ENCODE measurements at places on chromosomes 16 and 17.

GRCh38 chr17:15931394-15931793, 13.5 kb upstream of the ADORA2B start:
- DNase-seq: no peak

DNA sequence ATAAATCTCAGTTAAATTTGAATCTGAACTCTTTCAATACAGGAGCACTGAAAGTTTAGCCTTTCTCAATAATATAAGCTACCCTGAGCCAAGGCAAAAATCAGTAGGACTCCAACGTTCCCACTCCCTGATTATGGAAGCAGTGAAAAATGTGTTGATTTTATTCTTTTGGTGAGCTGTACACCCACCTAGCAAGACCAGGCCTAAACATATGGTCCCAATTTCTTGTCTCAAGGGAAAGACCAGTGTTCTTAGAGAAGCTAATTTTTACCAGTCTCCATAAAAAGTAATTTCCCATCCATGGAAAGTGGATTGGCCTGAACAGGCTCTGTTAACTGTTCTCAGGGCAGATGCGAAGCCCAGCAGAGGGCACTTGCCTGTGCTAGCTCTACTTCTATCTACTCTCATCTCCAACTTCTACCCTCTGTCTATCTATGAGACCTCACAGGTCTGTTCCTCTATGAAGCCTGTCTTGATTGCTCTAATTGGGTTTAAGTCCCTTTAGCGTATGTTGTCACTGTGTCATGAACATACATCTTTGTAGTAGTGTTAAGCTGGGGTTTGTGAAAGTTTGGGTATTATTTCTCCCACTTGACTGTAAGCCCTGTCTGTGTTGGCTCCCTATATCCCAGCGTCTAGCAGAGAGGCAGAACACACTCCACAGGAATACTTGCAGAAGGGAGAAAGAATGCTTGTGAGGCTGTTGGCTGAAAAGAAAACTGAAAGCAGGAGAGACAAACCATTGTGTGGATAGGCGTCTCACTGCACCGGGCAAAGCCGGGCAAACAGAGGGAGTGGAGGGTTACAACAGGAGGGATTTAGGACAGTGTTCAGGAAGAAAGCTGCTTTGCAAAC, 167.1 kb upstream of the MAF start:
- no peak for DNase-seq

- DNase-seq: no peak
These were observed 40.0 kb downstream of the CCDC57 start for GRCh38 chr17:82172486-82173160.

DNA sequence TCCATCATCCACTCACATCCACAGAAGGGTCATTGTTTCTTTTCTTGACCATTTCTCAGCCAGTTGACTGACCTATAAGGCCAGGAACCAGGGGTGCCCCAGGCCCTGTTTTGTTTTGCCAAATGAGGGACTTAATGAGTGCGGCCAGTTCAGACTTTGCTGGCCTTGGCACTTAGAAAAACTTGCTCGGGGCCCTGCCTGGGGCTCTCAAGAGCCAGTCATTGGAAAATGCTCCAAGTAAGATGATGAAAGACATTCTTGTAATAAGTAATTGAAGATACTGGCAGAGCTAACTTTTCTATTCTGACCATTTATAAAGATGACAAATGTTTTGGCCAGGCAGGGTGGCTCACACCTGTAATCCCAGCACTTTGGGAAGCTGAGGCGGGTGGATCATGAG, 29.0 kb upstream of the CLEC18B start:
- no peak for DNase-seq

DNA sequence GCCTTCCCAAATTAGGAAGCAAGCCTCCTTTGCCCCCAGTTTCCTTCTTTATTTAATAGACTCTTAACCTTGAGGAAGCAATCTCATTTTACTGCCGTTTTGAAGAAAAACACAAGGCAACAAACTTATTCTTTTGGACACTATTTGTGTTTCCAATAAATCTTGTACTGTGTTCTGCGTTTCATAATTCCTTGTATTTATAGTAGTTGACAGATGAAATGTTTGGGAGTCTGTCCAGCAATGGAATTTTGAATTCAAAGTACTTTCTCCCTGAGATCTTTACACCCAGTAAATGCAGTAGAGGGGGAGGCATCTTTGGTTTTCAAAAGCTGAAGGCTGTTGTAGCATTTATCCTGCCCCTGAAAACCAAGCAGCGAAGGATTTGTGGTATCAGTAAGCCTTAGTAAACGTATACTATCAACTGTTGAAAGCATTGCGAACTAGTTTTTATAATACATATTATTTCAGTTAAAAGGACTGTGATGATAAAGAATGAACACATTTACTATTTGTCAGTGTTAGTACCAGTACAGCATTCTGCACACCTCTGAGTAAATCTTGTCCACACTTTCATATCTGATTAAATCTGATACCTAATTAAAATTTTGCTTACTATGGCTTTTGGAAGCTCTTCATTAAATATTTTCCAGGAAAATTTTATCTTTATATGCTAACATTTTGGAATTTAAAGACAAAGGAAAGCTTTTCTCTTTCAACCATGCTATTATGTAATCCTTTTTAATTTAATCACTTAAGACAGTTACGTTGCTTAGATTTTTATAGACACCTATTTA, 83.1 kb downstream of the TNRC6C start:
- no peak for DNase-seq

DNA sequence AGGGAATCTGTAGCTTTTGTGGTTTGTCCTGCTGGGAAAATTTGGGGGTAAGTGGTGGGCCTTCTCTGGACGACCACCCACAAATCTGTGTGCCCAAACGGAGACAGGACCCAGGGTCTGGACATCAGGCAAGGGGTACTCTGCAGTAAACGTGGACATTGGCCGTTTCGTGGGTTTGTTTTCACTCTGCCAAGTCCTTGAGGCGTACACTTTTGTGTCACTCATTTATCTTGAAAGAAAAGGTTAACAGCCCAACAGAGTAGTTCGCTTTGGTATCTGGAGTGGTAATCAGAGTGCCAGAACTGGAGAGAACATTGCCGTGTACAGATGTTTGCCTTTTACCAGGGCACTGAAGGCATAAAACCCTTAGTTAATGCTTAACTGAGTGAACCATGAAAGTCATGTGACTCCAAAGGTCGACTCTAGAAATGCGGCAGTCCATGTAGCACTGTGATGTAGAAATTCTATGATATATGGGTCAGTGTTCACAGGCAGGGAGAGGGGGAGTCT, 15.4 kb downstream of the NAA60 start:
- DNase-seq: no peak

DNA sequence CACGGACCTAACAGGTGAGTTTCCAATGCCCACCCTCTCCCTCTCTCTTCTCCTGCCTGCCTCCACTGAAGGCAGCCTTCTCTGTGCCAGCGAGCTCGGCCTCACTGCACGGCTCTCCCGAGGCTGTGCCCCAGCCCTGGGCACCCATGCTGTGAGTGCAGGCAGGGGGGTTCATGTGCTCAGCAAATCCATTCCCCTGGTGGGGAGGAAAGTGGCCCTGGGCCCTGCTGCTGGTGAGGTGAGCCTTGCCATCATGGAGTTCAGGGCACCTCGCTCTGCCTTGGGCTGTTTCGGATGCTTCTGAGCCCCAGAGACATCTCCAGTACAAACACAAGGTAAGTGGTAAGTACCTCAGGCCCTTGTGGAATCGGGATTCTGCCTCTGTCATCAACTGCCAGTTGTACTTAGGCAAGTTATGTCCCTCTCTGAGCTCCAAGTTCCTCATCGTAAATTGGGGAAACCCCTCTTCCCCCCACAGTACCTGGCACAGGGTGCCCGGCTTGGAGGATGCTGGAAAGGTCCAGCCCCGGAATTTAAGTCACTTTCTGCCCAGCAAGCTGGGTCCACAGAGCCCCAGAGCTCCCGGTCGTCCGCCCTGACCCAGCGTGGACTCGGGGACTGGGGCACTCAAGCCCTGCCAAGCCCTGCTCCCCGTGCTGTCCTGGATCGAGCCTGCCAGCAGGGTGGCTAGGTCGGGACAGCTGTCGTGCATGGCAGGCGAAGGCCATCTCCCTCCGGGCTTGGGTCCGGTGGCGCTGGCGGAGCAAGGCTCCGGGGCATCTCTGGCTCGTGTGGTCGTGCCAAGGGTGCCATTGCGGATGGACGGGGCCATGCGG, 684 bp upstream of the NUDT16L1 start:
- no peak for DNase-seq

DNA sequence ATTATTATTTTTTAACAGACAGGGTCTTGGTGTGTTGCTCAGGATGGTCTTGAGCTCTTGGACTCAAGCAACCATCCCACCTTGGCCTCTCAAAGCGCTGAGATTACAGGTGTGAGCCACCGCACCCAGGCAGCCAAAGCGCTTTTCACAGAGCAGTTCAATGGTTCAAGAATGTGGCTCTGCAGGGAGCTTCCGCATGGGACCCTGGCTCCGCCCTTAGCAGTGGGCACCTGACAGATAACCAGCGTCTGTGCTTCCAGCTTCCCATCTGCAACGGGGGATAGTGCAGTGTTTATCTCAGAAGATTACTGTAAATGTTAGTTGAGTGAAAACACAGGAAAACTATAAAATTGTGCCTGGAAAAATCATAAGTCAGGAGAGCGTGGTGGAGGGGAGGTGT, 99.4 kb downstream of the KCNJ12 start:
- DNase-seq: no peak

DNA sequence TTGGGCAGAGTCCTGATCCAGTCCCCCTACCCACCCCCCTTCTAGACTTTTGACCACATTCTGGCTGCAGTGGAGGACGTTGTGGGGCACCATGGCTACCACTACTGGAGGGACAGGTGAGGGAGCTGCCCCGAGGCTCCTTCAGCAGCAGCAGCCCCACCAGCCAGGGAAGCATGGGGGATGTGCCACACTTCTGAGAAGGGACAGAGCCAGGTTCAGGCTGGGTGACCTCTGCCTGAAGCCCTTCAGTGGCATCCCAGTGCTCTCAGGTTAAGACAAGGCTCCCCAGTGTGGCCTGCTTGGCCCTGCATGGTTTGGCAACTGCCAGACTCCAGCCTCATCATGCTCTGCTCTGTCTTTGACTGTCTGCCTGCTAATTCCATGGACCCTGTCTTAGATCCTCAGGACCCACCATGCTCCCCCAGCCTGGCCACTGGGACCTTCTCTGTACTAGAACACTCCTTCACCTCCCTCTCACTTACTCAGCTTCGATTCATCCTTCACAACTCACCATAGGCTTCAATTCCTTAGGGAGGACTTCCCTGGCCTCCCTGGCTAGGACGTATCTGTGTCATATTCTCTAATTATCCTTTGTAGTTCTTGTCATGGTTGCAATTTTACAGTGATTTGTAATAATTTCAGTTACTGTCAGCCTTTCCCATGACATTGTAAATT, 8.8 kb downstream of the SLC9A5 start:
- no peak for DNase-seq

GRCh38 chr16:30914830-30915229, 8.5 kb upstream of the FBXL19 start:
- no peak for DNase-seq

GRCh38 chr16:58511933-58512815, 3.1 kb upstream of the SETD6 start:
- DNase-seq: peak; percentile 43

- no peak for DNase-seq
These were observed 22.4 kb downstream of the CPD start for GRCh38 chr17:30401097-30401496.

- DNase-seq: no peak
These were observed 68.6 kb downstream of the SDK2 start for GRCh38 chr17:73575470-73576221.

DNA sequence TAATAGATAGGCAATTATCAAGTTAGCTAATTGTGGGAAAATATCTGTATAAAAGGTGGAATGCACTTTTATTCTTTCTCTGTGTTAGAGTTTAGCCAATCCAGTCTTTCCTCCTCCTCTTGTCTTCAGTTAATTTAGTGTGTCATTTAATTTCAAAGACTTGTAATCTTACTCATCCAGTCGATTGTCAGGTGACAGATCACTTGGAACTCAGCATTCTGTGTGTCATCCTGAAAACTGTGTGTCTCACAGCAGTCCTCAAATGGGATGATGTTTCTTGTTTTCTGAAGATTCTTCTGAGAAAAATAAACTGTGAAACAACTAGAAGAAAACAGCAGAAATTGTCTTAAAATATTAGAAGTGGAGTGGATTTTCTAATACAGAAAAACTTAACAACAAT, 290 bp upstream of the KRTAP4-1 start:
- DNase-seq: no peak

DNA sequence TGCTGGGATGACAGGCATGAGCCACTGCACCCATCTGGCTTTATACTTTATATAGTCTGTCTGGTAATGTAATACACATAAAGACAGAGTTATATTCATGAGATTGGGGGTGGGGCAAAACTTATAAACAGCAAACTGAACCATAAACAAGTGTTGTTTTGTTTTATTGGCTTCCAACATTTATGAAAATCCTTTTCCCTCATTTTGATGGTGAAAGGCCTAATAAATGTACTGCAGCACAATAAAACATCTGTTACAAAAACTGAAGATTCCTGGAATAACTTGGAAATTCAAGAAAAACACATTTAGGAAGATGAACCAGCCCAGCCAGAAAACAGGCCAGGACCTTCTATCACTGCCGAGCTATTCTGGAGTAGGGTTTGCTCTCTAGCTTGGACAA, 16.1 kb downstream of the NPRL3 start:
- DNase-seq: no peak

- no peak for DNase-seq
These were observed 3.5 kb downstream of the KRT33B start for GRCh38 chr17:41366070-41366469.

DNA sequence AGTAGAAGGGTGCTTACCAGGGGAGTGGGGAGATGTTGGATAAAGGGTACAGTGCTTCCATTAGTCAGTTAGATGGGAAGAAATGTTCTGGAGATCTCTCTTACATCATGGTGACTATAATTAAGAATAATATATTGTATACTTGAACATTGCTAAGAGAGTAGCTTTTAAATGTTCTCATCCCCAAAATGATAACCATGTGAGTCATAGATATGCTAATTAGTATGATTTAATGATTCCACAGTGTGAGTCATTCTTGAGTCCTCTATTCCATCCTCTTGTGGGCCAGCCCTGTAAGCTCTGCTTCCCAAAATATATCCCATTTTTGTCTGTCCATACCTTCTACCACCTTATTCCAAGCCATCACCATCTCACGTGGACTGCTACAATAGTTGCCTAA, 80.6 kb upstream of the CDH11 start:
- DNase-seq: peak; percentile 4

DNA sequence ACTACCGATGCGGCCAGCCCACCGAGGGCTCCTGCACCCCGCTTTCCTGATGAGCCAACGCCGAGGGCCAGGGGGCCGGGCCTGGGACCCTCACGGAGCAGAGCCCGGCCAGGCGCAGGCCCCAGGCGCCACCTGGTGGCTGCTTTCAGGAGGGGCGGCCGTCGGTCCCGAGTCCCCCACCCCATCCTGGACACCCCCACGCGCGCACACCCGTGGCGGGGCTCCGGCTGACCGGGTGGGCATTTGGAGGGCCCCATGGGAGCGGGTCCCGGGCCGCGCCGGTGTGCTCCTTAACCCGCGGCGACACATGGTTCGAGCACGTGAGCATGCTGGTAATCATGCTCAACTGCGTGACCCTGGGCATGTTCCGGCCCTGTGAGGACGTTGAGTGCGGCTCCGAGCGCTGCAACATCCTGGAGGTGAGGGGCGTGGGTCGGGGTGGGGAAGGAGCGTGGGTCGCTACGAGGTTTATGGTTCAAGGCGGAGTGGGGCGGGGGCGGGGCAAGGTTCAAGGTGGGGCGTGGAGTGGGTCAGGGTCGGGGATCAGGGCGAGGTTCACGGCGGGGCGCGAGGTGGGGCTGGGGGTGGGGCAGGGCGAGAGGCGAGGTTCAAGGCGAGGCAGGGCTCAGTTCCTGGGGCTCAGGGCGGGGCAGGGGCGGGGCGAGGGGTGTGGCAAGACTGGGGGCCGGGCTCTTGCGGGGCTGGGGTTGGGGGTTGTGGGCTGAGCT, 30.2 kb downstream of the TPSG1 start:
- DNase-seq: no peak
